Renal cortical epithelial cell (primary cell): ENCODE measurements at places on chromosomes 4 and X.

DNA sequence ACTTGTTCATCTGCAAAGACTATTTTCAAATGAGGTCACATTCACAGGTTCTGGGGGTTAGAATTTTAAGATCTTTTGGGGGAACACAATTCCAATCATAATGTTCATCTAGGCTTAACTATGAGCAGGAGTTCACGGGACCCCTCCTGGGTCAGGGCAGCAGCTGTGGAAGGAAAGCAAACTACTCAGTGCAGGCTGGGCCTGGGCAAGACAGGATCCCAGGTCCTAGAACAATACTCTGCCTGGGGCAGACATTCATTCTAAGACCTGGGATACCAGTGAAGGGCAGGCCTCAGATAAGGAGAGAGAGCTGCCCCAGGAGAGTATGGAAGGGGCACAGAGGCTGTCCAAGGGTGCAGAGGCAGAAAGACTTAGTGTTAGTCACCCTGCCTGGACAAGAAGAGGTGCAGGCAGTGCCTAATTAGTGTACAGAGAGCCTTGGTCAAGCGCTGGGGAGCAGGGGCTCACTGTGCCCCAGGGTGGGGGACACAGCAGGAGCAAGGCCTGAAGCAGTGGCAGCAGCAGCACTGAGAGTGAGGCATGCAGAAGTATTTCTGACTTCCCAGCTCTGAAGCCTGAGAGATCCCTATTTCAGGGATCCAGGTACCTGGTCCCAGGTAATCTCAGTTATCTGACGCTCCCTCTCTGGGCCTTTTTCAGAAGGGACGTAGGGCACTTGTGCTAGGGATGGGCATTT lies 123.0 kb upstream of the MAMLD1 start:
- DNase-seq = no peak

DNA sequence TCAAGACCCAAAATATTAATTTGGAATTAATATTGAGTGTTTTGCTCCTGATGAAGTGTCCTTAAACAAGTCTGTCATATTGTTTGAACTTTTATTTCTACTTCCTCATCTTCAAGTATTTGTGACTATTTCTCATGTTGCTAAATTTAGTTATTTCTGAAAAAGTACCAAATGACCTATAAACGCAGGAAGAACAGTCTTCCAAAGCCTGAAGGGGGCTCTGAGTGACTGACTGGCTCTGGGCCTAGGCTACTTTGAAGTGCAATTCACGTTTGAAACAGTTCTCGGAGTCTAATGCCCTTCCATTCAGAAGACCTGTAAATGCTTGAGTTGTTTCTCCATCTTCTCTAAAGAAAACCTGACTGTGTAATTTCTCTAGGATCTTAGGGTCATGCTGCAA lies 26.5 kb downstream of the GALNT7 start:
- no peak for DNase-seq

DNA sequence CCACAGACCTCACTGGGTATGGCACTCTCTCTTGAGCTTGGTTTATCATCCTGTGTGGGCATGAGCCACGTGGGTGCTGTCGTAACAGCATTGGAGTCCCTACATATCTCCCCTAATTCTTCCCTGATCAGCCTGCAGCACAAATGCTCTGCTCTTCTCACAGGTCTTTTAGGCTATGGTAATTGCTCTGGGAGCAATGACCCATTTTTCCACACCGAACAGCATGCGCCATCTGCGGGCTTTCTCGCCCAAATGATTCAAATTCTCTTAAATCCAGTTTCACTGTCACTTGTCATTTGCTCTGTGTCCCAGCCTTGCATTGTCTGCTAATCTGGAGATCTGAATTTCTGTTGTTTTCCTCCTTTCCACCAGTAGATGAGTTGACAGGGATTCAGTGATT lies 48.9 kb upstream of the GATB start:
- no peak for DNase-seq

DNA sequence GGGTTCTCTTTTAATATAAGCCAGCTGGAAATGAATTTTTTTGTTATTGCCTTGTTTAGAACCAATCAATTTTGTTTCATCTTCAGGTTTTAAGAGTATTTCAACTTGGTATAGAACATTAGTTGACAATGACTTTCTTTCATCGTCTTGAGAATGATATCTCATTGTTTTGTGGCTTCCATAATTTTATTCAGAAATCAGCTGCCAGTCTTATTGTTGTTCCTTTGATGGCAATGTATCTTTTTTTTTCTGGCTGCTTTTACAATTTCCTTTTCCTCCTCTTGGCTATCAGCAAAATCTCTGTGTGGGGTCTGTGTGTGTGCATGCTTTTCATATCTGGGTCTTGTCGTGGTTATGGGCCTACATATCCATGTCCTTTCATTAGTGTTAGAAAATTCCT lies 1536.4 kb upstream of the TENM3 start:
- DNase-seq = no peak

DNA sequence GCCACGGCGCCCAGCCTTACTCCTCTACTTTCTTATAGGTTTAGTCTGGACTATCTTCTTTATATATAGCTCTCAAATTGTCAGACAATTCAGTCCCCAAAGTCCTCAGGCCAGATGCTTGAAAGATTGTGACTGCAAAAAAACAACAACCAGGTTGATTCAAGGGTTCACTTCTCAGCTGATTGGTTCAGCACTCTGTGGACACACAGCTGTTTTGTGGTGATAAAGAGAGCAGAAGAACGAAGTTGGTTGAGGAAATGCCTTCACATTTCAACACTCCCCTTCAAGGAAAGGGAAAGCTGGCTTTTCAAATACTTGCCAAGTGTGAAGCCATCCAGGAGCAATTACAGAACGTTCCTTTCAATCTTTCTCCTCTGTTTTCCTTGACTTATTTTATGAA lies 166.8 kb downstream of the SHROOM3 start:
- peak; percentile 68 for DNase-seq

- DNase-seq = no peak
Measured at GRCh38 chr4:4800646-4801408, 58.6 kb upstream of the MSX1 start.

DNA sequence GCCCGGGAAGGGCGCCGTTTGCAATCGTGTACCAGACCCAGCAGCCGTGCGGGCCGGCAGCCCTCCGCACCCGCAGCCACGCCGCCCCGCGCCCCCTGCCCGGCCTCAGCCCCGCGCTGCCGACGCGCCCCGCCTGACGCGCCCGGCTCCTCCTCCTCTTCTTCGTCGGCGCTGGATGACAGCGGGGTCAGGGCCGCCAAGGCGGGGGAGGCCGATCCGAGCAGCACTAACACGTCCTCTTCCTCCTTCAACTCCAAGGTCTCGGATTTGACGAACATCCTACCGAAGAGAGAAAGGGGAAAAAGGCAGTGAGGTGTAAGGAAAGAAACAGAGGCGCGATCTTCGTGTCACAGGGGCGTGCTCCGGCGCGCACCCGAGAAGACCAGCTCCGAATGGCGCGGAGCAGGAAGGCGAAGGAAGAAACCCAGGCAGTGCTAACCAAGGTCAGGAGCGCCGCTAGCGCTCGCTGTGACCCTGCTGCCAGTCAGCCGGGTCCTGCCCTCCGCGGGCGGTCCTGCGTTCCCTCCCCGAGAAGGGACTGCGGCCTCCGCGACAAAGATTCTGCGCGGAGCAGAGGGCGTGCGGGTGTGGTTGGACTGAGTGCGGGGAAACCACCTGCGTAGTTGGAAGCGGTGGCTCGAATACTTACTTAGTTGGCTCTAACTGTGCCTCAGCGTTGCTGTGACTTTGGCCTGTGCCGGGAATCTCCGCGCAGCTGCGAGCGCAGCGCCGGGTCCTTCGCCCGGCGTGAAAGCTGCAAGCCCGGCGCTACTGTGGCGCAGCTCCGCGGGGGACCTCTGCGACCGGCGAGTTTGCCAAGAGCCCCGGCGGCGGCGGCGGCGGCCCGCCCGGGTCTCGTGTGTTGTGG lies 548 bp downstream of the NEUROG2 start:
- no peak for DNase-seq

DNA sequence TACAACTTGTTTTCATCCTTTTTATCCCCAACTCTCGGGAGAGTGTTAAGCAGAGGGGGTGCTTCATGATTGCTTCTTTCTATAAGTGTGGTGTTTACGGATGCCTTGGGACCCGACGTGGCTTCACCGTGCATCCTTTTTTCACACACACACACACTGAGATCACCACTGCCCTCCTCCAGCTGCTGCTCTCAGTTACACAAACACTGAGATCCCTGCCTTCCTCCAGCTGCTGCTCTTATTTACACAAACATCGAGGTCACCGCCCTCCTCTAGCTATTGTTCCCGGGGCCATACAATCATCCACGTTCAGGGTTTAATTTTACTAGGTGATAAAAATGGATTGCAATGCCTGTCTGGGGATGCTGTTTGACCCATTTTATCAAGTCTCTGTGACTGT lies 155.4 kb upstream of the FAM9B start:
- DNase-seq = no peak

GRCh38 chr4:54368281-54369265 lies 139.5 kb downstream of the PDGFRA start:
- no peak for DNase-seq
